ENCODE measurements at places on chromosomes 5 and 9. TPM values are rescaled to one million over a fixed set of nuclear protein-coding genes. Genes with fewer than 3 reads are reported as not detected.

DNA sequence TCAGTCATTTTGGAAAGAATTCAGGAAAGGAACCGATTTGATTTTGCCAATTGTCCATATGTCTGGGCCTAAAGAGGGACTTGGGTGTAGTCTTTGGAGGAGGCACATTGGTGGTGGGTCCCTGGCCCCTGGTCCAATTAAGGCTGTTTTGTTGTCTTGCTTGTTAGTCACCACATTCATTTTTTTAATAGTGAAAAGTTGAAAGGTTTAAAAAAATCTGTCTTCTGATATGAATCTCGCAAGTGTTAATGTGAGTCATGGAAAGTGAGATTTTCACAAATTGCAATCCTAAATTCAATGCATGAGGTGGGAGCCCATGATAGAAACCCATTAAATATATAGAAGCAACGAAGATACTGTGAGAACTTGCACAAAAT, 165.9 kb upstream of the OTULINL start:
- no peak for DNase-seq

DNA sequence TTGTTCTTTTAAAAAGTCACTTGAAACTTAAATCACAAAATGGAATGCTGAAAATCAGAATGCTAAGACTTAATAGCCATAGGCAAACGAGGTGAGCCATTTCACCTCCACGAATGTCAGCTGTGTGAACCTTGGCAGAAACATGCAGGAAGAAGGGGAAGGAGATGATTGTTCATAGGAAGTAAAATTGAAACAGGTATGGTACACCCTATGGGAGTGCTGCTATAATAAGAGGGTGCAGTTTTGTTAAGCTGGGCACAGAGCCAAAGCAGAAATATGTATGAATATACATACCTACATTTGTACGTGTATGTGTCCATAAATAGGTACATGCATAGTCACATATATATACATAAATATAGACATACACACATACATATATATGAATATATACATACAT, 51.0 kb upstream of the SPINK5 start:
- DNase-seq: no peak

- no peak for DNase-seq
Measured at GRCh38 chr9:121071756-121072421, 2.9 kb upstream of the CNTRL start.

DNA sequence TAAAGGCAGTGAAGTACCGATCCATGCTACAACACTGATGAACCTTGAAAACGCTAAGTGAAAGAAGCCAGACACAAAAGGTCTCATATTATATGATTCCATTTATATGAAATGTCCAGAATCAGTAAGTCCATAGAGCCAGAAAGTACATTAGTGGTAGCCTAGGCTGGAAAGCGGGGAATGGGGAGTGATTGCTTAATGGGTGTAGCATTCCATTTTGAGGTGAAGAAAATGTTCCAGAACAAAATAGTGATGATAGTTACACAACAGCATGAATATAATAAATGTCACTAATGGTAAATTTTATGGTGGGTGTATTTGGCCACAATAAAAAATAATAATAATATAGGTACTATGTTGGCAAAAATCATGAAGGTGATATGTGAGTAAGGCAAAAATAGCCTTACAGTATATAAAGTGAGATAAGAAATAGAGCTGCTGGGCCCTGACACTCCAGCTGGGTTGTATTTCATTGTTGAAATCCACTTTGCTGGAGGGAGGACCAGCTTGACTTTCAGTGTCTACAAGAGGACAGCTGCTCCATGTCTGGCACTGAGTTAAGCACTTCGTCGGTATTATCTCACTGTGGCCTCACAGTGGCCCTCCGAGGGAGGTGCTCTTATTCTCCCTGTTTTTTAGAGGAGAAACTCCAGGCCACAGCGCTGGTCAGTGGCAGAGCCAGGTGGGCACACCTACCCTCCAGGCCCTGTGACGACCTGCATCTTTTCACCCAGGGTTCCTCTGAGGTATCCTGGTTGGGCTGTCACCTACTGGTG, 22.4 kb upstream of the ANGPTL2 start:
- DNase-seq: peak; percentile 17

DNA sequence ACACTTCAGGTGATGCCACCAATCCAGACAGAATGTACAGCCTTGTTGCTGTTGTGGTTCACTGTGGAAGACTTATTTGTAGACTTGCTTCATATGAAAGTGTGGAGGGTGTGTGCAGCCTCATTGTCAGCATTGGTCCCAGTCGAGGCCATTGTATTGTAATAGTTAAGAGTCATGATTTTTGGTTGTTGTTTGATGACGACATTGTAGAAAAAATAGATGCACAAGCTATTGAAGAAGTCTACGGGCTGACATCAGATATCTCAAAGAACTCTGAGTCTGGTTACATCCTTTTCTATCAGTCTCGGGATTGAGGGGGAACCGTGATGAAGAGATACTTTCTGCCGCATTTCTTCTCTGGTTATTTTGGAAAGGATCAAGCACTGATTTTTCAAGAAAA, 56.4 kb upstream of the TLX3 start:
- DNase-seq: no peak

DNA sequence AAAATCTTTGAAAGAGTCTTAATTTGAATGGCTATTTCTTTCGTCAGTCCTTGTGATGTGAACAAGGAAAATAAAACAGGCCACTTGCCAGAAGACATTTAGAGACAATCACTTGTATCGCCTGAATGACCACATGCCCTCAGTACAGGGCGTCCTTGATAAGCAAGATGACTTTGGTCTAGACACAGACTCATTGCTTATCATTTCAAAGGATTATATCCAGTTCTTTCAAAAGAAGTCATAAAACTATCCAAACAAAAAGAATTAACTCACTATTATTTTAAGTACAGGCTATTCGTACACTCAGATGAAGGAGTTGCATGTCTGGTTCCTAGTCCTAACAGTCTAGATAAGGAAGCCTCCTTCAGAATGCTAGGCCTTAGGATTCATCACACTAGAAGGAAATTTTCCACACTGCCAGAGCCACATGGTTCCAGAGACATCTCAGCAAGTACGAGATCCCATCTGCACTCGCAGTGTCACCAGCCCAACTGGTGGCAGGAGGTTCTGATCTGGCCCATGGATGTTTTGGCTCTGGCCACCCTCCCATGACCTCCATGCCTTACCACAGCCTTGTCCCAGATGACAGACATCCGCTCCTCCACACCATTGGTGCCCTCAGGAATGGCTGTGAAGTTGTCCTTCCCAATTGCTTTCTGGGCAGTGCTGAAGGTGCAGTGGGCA, 109.6 kb downstream of the DPYSL3 start:
- no peak for DNase-seq

GRCh38 chr9:6681147-6681956, 35.8 kb upstream of the GLDC start:
- peak; percentile 95 for DNase-seq

GRCh38 chr5:116371935-116372334, 202.7 kb downstream of the SEMA6A start:
- DNase-seq: no peak

DNA sequence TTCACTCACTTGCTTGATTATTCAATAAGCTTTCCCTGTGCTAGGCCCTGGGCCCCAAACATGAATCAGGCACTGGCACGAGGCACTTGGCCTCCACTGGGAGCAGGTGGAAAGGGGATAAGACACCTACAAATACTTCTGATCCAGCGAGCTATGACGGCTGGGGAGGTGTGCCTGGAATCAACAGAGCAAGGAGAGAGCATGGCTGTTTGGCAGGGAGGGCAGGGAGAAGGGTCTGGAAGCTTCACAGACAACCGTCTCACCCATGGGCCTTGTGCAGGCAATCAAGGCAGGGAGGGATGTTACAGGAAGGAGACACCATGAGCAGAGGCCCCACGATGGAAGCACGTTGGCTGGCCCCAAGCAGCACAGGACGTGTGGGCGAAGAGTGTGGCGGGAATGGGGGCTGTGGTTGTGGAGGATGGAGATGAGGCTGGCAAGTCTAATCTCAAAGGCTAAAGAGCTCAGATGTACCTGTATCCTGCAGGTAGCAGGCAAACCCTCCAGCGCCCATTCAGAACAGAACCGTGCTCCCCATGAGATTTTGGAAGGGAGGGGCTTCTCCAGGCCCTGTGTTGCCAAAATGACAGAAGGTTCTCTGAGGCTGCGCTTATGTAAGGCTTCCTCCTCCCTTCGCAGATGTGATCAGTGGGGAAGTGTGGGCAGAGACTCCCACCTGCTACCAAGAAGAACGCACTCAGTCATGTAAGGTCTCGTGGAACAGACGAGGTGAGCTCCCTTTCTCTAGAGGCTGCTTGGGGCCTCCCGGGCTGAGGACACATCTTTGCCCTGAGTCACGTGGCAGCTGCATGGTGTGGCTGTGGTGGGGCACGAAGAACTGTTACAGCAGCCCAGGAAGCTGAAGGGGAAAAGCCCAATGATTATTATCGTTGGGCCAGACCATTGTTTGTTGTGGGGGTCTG, 189.7 kb downstream of the DAB2IP start:
- DNase-seq: peak; percentile 52

GRCh38 chr9:98808875-98809274, 1.4 kb downstream of the GALNT12 start:
- DNase-seq: no peak

DNA sequence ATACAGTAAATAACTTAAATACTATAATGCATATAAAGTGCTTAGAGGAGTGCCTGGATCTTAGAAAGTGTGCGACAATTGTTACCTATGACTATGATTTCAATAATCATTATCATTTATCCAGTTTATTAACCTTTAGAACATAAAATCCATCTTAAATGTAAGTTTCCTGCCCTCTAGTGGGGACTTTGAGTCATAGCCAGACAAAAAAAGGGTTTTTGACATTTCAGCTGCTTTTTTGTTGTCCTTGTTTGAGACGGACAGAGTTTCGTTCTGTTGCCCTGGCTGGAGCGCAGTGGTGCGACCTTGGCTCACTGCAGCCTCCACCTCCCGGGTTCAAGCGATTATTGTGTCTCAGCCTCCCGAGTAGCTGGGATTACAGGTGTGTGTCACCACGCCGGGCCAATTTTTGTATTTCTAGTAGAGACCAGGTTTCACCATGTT, 9.7 kb upstream of the C9orf152 start:
- no peak for DNase-seq

Gene PRDM9
- not detected for polyA plus RNA-seq

Gene RORB
- polyA plus RNA-seq: 0.09 TPM

Gene UNC5A
- polyA plus RNA-seq: 0.13 TPM

Gene SOHLH1
- polyA plus RNA-seq: not detected

Gene TCERG1
- 143 TPM for polyA plus RNA-seq
